Activated CD8-positive, alpha-beta memory T cell treated with anti-CD3 and anti-CD28 coated beads, Interleukin-2, amount 10 ng/mL, durations not matched to agents 7 days and 5 days (primary cell): ENCODE measurements at places on chromosomes 6 and 20. TPM values are rescaled to one million over a fixed set of nuclear protein-coding genes. Genes with fewer than 3 reads are reported as not detected.

TINAG gene
- total RNA-seq = not detected

SALL4 gene
- 0.06 TPM for total RNA-seq

ACTL10 gene
- total RNA-seq = 3.9 TPM

STMND1 gene
- total RNA-seq = not detected

FAM83D gene
- total RNA-seq = 28.4 TPM

OPN5 gene
- total RNA-seq = not detected

SLC35D3 gene
- total RNA-seq = not detected

MYB gene
- total RNA-seq = 73.6 TPM

SRMS gene
- not detected for total RNA-seq

FOXS1 gene
- total RNA-seq = not detected

IRAK1BP1 gene
- 2.6 TPM for total RNA-seq

CPNE5 gene
- total RNA-seq = 0.94 TPM

R3HDML gene
- total RNA-seq = not detected

SOBP gene
- total RNA-seq = 2.0 TPM

WFDC13 gene
- not detected for total RNA-seq

CGA gene
- total RNA-seq = not detected

TFAP2A gene
- 0.18 TPM for total RNA-seq

HLA-DQB1 gene
- total RNA-seq = 89.8 TPM

PDE7B gene
- 3.5 TPM for total RNA-seq

HRH3 gene
- not detected for total RNA-seq

PBOV1 gene
- not detected for total RNA-seq

MAFB gene
- total RNA-seq = 0.40 TPM

KHDC1L gene
- 0.67 TPM for total RNA-seq

MPC1 gene
- 29.4 TPM for total RNA-seq

MPIG6B gene
- total RNA-seq = 0.20 TPM

SNAI1 gene
- total RNA-seq = 0.61 TPM
